ENCODE measurements at places on chromosomes 3 and 15. TPM values are rescaled to one million over a fixed set of nuclear protein-coding genes. Genes with fewer than 3 reads are reported as not detected.

DNA sequence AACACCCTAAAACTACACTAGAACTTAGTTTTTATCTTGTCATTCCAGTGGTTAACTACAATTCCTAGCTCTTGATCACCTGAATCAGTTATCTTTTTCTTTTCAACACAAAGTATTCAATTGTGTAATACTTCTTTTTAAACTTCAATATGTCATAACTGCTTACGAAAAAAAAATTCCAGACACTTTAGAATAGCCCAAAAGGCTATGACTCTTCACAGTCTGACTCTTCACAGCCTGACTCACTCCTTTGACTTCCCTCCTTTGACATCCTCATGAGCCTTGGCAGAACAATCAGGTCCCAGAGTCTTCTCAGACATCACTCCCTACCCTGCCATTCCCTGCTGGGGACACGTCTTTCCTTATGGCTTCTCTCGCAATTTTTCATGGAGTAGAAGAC is 727.1 kb downstream of the ROBO1 start:
- DNase-seq, result no peak

CCR5 gene
- total RNA-seq, result 4.4 TPM

DNA sequence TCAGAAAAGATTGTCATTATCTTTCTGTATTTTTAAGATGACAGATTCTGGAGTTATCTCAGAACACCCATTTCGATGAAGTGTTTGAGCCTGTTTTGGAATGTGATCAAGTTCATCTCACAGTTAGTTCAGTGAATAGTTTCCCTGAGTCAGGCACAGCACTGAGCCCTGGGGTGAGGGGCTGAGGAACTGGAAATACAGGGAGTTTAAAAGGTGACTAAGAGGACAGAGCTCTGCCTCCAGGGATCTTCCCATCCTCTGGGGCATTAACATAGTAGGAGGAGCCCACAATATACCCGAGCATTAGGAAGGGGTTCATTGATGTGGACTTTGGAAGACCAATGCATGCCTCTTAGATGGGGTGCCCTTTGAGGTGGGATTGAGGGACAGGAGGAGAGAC is 355.1 kb downstream of the CLSTN2 start:
- DNase-seq, result no peak

- no peak for DNase-seq
These were observed 45.1 kb downstream of the IL17RD start for GRCh38 chr3:57120040-57120439.

GRCh38 chr3:48848816-48849515 is 1.3 kb upstream of the PRKAR2A start:
- no peak for DNase-seq

DNA sequence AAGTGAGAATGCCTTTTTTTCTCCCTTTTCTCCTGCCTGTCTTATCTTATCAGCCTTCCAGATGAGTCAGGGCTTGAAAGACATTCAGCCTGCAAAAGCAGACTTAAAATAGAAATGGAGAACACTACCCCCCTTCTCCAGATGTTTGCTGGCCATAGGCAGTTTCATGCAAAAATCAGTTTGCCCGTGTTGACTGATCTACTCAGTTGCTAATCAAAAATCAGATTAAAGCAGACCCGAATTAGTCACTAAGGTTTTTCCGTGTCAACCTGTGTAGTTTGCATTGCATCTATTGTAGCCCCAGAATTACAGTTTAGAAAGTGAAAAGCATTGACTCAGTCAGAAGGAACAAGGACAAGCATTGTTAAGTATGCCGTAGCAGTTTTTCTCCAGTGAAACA is 56.2 kb downstream of the IL5RA start:
- no peak for DNase-seq

DNA sequence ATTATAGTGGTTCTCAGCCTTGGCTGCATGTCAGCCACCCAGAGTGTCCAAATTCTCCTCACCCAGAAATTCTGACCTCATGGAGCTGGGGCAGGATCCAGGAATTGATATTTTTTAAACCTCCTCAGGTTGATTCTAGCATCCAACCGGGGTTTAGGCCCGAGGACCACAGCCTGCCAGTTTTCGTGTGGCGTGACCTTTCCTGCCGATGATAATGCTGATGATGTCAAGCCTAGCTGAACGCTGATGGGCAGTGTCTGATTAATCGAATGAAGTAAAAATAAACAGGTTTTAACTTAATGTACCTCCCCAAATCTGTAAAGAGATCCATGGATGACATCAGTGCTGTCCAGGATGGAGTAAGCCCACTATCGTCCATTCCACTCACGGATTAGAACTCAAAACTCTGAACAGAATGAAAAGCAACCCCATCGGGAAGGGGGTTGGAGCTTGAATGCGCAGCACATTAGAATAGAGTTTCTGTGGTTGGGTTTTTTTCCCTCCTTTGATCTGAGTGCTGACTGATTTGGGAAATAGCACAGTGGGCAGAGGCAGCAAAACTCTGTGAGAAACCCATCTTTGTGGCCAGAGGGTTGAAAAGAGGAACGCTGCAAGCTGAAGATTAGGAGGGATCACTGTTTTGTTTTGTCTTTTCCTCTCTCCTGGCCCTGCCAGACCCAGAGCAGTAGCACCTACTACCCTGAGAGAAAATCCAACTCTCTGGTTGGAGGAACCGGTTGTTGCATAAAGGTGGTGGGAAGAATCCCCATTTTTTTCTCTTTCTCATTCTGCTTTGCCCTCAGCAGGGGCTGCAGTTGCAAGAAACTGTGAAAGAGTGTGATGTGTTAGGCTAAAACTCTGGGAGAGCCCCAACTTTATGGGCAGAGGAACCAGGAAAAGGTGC is 153.9 kb downstream of the APBA2 start:
- no peak for DNase-seq

GRCh38 chr3:30974071-30974470 is 79.6 kb upstream of the GADL1 start:
- DNase-seq, result no peak

GRCh38 chr3:194271460-194272035 is 79.6 kb downstream of the CPN2 start:
- DNase-seq, result no peak

DNA sequence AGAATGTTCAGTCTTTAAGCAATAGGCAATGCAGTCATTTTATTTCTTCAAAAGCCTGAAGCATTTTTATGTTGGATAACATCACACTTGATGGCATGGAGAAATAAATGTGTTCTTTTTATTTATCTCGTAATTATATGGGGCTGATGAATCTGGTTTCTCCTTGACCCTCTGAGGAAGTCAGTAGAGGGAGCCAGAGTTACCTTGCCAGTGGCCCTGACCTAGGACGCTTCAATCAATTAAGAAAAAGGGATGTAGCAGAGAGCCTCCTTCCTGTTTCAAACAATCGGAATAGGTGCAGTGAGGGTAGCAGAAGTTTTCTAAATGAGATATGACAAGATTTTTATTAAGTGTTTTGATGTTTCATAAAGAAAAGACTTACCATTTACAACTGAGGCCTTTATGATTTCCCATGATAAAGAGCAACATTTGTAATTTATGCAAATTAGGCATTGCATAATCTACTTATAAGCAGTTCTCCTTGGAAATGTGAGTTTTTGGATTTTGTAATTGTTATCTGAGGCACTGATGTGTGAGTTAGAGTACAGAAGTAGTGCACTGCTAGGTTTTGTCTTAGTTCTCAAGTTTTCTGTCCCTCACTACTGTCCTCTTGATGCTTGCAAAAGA is 129.1 kb downstream of the RAP2B start:
- no peak for DNase-seq

KLHDC8B gene
- 23.4 TPM for total RNA-seq

GRCh38 chr15:55108448-55108847 is 88.3 kb downstream of the RSL24D1 start:
- no peak for DNase-seq

DNA sequence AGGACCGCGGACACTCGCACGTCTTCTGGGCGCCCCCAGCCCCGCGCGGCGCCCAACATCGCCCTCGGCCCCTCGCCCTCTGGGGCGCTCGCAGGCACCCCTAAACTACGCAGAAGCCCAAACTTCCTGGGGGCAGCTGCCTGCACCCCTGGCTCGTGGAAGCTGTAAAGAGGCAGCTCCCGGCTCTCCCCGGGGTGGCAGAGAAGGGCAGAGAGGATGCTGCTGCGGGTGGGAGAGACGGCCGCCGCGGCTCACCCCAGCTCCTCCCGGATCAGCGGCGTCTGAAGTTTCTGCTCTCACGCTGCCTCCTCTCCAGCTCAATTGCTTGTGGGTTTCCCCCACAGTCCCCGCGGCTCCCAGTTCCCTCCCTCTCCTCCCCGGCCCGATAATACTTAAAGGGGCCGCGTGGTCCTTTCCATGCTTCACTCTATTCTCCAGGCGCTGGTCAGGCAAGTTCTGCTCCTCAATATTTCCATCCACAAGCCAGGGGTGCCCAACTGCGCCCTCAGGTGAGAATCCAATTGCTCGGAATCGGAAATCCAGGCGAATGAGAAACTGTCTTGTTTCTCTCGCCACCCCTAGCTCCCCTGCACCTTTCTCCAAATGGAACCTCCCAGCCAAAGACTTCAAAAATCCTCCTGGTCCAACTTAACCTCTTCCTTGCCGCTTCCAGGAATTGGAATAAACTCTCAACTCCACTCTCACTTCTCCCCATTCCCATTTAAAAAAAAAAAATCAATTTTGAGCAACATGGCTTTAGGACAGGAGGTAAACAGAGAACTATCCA is 748.5 kb downstream of the ROBO1 start:
- peak; percentile 91 for DNase-seq

C3orf22 gene
- not detected for total RNA-seq

ZNF280D gene
- total RNA-seq, result 50.0 TPM

GRCh38 chr3:195727606-195728195 is 6.9 kb downstream of the MUC20 start:
- peak; percentile 35 for DNase-seq
